ENCODE measurements at places on chromosomes 5 and 9.
A peak's percentile ranks its signal among the peaks of the same experiment; 100 is the strongest.

- no peak for DNase-seq
Observed at GRCh38 chr9:133463234-133463863, 3.6 kb downstream of the CACFD1 start.

DNA sequence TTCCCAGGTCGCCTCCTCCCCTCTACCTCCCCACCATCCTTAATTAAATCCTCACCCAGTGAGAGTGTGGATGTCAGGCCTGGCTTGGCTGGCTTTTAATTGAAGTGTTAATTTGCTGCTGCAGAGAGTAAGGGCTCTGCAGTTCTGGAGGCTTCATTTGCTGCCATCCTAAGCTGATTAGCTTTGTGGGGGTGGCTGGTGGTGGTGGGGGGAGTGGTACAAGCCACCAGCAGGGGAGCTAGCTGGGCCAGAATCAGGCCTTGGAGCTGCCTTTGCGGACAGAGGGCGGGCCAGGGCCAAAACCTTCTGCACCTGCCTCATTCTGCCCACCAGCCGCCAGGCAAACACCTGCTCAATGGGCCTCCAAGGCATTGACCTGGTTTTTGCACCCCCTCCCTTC is 26.8 kb upstream of the TIFAB start:
- no peak for DNase-seq

DNA sequence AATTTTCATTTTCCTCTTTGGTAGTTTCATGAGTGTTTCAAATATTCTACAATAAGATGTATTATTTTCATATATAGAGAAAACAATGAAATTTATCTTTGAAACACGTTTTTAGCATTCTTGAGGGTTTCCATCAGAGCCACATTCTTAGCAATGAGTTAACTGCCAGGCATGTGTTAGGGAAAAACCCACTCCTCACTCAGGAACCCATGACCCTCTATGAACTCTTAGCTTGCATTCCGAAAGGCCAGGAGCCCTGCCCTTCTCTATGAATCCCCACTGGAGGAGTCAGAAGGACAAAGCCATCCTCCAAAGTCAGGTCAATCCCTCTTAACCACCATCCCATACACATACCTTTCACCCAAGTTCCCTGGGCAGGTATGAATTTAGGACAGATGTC is 57.5 kb downstream of the ADAMTS12 start:
- no peak for DNase-seq

DNA sequence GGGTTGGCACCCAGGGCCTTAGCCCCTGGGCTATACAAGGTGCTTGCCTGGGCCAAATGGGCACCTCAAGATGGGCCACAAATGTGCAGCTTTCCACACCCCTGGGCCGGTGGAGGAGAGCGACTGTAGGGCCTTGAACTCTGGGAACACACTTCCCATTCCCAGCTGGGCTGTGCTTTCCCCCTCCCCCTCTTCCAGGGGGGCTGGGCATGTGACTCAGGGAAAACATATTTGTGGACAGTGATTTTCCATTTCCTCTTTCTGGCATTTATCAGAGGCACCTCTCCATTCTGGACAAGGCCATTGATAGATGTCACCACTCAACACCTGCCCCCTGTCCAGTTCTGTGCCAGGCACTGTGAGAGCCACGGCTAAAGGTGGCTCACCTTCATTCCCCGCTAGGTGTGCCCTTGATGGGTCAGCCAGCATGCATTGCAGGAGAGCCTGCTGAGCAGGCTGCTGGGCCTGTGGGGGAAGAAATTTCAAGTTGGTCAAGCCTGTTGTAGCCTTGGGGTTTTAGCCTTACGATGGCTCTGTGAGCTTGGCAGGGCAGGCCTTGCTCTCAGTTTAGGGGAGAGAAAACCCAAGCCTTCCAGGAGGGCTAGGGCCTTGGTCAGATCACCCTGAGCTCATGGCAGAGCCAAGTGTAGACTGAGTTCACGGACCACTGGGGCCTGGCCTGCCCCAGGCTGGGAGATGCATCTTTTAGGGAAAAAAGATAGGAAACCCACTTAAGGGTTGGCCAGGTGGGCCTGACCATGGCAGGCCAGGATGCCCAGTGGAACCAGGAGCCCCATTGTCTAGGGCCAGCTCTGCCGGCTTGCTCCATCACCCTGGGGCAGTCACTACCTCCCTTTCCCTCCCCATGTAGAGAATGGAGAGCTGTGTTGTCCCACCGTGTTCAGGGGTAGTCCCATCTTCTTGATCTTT is 113.9 kb downstream of the DAB2IP start:
- no peak for DNase-seq

GRCh38 chr9:80146466-80146865 is 574.7 kb downstream of the TLE4 start:
- no peak for DNase-seq

- no peak for DNase-seq
Observed at GRCh38 chr9:10774051-10774450, 161.2 kb upstream of the PTPRD start.

DNA sequence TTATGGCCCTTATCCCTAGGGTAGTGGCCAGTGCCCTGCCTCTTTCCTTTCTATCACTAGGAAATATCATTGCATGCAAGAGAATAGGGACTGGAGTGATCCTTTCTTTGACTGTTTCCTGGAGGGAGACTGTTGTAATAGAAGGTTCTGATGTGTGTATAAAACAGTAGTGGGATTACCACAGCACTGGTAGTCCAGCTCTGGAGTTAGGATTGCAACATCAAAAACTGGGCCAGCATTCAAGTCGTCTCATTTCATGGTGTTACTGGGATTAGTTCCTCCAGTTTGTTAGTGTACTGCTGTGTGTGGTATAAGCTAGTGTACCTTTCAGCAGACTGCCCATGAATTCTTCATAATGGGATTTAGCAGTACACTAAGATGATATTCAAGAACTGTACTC is 45.8 kb downstream of the KIAA1958 start:
- DNase-seq = no peak

GRCh38 chr5:112232667-112233066 is 186.4 kb downstream of the EPB41L4A start:
- DNase-seq = no peak

DNA sequence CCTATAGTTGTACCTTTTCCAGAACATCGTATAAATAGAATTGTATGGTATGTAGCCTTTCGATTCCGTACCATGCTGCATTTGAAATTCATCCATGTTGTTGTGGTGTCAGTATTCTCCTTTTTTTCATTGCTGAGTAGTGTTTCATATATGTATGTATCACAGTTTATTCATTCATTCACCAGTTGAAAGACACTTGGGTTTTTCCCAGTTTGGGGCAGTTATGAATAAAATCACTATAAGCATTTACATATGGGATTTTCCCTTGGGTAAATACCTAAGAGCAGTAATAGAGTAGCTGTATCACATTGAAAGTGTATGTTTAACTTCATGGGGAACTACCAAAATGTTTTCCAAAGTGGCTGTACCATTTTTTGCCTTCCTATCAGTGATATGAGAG is 16.1 kb upstream of the FKTN start:
- DNase-seq = no peak

DNA sequence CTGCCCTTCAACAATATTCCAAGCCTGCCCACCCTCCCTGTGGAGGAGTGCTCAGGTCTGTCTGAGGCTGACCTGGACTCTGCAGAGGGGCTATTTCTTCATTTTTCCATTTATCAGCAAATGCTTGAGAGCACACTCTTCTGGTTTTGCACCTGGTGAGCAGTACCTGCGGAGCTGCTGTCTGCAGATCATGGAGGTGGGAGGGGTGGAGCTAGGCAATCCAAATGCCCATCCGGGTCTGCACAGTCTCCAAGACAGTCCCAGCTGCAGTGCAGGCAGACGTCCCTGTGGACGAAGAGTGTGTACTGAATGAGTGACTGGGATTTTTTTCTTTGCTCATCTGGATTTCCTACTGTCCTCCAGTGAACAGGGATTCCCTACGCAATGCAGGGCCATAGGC is 239.8 kb downstream of the IRX2 start:
- no peak for DNase-seq

DNA sequence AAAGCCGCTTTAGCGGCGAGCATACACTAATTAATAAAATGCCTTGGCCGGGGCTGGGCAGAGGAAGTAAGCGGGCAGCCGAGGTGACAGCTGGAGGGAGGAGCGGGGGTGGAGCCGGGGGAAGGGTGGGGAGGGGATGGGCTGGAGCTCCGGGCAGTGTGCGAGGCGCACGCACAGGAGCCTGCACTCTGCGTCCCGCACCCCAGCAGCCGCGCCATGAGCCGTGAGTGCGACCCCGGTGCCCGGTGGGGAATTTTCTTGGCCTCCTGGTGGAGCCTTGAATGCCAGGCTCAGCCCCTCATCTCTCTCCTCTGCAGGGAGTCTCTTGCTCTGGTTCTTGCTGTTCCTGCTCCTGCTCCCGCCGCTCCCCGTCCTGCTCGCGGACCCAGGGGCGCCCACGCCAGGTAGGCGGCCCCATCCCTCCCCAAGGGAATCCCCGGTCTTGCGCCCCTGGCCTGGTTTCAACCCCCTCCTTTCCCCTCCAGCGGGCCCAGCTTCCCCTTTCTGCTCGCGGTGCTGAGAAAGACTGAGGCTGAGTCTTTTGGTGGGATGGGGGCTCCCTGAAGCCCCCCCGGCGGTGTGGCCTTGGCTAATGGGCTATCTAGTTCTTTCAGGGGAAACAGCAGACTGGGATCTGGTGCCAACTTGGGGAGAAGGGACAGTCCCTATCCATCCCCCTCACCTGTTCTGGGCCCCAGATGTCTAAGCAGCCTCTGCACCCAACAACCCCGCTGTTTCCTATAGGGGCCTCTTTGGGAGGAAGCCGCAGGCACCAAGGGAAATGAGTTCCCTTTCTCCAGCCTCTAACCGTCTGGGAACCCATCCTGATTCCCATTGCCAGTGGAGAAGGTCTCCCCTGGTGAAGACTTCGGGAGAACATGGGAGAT is at the start of gene PTGS1:
Gene PTGS1 (plus strand): TSS at position 156 of the 887 bp plus-strand sequence. CDS start 61 bp downstream, at position 217.
- peak; percentile 68 for DNase-seq

GRCh38 chr5:2482778-2483177 is 268.7 kb downstream of the IRX2 start:
- DNase-seq = no peak

DNA sequence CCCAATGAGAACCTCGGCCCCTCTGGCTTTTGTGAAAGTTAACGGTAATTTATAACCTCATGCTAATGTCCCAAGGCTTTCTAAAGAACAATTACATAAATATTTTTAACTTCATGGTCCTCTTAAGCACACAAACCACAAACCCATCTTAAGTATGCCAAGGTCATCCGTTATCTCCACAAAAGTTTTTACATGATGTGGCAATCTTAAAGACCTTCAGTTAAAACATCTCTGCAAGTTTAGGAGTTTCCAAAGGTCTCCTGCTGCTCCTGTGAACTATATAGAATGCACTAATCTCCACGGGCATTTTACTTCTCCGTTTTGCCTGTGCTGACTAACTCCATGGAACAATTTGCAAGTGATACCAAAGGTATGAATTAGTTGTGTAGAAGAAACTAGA is 228.2 kb downstream of the TLE1 start:
- no peak for DNase-seq

DNA sequence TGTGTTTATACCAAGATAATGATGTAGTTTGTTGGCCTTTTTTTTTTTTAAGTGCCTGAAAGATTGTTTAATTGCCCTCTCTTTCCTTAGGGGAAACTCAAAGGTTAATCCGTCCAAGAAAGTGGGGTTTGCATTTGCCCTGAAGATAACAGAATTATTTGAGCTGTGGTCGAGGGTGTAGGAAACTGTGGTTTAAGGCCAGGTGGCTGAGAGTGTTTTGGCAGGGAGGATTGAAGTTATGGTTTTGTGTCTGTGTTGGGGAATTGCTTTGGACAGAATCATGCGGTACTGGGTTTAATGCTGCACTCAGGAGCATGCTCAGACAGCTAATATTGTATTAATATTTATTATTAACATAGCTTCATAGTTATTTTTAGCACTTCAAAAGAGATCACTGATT is 509.8 kb downstream of the EBF1 start:
- no peak for DNase-seq

GRCh38 chr5:462051-462481 is 19.1 kb downstream of the EXOC3 start:
- no peak for DNase-seq

DNA sequence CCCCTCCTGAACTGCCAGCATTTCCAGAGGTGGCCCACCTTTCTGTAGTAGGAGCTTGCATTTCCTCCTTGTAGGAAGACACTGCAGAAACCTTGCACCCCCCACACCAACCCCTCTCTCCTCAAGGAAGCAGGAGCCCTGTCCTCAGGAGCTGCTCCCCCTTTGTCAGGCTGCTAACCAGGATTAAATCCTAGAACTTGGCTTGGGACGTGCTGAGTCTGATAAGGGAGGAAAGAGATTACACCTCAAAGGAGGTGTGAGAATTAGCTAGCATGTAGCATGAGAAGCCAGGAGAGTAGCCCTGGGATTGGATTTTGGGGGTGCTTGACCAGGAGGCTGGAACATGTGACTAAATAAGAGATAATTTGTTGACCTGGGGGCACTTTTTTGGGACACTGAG is 119.8 kb upstream of the ALDH1B1 start:
- no peak for DNase-seq

GRCh38 chr9:69900406-69900805 is 79.8 kb downstream of the CFAP95 start:
- no peak for DNase-seq

- no peak for DNase-seq
Observed at GRCh38 chr9:911005-911404, 65.5 kb upstream of the DMRT3 start.

GRCh38 chr9:1916655-1917054 is 98.5 kb upstream of the SMARCA2 start:
- no peak for DNase-seq

GRCh38 chr5:1963358-1963757 is 80.6 kb upstream of the IRX4 start:
- DNase-seq = peak; percentile 29

GRCh38 chr9:33459115-33459514 is 11.7 kb upstream of the AQP3 start:
- no peak for DNase-seq

- DNase-seq = no peak
Observed at GRCh38 chr5:52854301-52854700, 66.6 kb downstream of the ITGA1 start.

GRCh38 chr9:112103405-112103804 is 71.7 kb downstream of the SUSD1 start:
- no peak for DNase-seq

GRCh38 chr5:137563301-137563645 is 64.1 kb upstream of the SPOCK1 start:
- DNase-seq = no peak

DNA sequence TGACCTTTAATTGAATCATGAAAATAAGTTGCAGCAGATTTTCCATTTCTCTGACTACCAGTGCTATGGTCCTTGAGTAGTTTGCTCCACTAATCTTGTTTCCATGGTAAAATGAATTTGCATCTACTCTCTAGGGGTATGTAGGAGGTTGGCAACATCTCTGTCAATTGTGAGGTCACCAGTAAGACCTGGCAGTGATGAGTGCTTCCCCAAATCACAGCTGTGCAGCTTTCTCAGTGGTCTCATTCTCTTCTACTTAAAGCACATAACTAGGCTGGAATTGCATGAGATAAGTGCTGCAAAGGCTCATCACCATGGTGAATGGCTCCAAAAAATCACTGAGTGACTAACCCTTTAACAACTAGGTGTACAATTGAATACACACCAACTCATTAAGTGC is 36.3 kb downstream of the ADAMTS19 start:
- no peak for DNase-seq

- no peak for DNase-seq
Observed at GRCh38 chr9:87337335-87338087, 160.2 kb upstream of the DAPK1 start.

All from ecto neural progenitor cell (in vitro differentiated cells).